ENCODE measurements at places on chromosomes 1 and 21.

GRCh38 chr1:230084408-230085177, 17.6 kb downstream of the GALNT2 start:
- no peak for DNase-seq

GRCh38 chr1:151447696-151448095, 11.6 kb downstream of the POGZ start:
- DNase-seq, result no peak

- peak; percentile 45 for DNase-seq
Observed at GRCh38 chr1:154975409-154976059, 1.1 kb downstream of the CKS1B start.

- DNase-seq, result peak; percentile 56
Observed at GRCh38 chr1:110312188-110313121, 26.7 kb upstream of the RBM15 start.

DNA sequence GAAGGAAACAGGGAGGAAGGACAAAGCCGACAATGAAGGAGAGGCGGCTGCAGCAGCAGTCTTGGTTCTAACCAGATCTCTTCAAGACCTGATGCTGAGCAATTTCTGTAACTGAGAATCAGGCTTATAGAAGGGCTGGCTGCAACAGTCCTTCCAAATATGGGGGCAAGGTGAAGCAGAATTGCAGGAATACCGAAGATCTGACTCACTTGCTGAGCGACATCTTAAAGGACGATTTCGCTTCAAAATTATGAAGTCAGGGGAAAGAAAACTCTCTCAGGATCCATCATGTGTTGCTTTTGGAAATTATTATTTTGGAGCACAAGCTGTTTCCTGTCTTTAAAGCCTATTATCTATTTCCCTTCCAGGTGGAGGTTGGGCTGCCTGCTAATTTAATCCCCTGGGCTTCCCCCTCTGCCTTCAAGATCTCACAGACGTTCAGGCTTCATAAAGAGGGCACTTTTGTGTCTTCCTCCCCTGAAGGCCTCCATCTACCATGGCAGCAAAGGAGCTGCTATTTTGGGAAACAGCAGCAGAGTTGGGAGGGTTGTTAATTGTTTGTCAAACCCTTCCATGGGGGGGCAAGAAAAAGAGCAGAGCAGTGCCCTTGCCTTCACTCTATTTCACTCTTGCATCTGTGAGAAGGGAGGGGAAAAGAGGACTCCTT, 10.8 kb upstream of the IER5 start:
- DNase-seq, result no peak

GRCh38 chr1:66375125-66375524, 158.8 kb upstream of the SGIP1 start:
- DNase-seq, result no peak

- no peak for DNase-seq
Observed at GRCh38 chr1:33319949-33320618, 814 bp downstream of the A3GALT2 start.

GRCh38 chr21:41953249-41953830, 478 bp downstream of the C2CD2 start:
- no peak for DNase-seq

GRCh38 chr1:166903232-166903631, 27.2 kb upstream of the TADA1 start:
- no peak for DNase-seq

DNA sequence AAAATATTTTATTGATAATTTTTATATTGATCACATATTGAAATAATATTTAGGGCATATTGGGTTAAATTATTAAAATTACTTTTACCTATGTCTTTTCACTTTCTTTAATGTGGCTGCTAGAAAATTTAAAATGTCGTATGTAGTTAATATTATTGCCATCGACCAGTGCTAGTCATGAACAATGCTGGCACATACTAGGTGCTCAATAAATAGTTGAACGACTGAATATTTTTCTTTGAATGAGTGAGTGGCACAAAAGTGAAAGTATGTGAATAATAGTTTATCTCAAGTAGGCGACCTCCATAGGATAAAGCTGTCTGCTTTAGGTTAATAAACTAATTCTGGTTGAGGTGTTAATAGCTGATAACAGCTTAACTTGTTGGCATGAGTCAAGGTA, 150.8 kb upstream of the FGGY start:
- no peak for DNase-seq

DNA sequence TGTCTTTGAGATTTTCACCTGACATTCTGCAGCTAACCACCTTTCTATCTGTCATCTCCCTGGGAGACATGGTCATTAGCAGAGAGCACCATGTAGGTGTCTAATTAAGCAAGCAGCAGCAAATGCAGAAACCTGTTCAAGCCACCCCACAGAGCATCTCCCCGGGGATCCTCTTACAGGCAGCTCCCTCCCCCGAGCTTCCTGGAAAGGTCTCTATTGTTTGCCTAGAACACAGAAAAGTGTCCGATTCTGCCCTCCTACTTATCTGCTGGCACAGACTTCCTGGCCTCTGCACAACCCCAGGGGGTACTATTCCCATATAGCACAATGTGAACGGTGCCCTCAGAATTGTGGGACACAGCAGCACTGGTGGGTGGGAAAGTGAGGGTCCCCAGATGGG, 46.1 kb downstream of the PLEKHA6 start:
- DNase-seq, result peak; percentile 75

DNA sequence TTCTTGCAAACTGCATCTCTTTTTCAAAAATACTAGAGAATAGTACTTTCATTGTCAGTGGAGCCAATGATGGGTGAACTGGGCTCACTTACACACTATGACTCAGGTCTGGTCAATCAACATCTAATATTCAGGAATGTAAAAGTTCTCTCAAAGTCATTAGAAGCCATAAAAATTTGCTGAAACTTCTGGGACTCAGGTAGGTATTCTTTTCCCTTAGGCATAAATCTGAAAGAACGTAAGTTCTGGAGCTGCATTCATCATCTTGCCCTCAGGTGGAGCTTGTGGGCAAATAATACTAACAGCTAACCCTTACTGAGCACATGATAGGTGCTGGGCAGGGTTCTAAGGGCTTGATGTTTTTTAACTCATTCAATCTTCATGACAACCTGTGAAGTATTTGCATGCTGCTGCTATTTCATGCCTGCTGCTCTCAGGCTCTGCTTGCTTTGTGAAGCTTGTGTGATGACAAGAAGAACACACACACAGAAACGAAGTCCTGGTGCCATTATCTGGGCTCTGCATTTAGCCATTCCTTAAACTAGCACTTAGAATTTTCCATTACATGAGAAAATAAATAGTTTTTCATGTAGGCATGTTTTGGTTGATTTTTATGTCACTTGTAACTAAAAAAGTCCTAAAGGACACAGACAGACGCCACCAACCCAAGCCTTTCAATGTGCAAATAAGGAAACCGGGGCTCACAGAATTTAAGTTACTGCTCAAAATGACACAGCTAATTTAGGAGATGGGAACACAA, 394.2 kb upstream of the LYPLAL1 start:
- DNase-seq, result no peak

DNA sequence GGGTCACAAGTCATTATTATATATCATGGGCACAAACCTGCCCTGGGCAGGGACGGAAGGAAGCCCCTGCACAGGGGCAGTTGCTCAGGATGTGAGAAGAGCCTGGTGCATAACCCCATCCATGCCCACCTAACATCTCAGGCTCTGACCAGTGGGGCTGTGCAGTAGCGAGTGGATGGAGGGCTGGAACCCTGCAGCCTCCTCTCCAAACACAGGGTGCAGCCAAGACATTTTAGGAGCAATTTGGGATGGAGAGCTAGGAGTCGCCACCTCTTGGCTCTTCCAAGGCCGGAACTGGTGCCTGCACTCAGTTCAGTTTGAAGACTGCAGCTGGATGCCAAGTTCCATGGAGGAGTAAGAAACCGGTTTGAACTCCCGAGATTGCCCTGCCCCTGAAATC, 2.8 kb downstream of the MX1 start:
- no peak for DNase-seq

GRCh38 chr1:24286246-24287010, 32.7 kb upstream of the GRHL3 start:
- DNase-seq, result no peak

- DNase-seq, result no peak
Observed at GRCh38 chr1:224565611-224566406, 50.3 kb upstream of the CNIH3 start.

All from NCI-H2029 (cell line).